ENCODE measurements at places on chromosomes 3 and 15.

DNA sequence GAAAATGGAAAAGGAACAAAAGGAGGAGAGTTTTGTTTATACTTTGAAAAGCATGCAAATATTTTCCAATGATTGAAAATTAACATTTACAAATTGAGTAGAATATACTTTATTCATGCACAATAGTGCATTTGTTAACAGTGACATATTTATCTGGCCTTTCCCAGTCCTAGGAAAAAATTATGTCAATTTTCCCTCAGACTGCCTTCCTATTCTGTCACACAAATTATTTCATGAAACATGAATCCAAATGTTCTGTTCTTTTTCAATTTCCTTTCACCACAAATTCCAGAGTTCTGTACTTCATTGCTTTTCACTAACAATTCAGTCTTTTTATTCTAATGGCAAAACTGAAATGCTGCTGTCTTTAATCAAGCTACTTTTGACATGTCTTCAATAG, 945.1 kb downstream of the ROBO1 start:
- no peak for DNase-seq

DNA sequence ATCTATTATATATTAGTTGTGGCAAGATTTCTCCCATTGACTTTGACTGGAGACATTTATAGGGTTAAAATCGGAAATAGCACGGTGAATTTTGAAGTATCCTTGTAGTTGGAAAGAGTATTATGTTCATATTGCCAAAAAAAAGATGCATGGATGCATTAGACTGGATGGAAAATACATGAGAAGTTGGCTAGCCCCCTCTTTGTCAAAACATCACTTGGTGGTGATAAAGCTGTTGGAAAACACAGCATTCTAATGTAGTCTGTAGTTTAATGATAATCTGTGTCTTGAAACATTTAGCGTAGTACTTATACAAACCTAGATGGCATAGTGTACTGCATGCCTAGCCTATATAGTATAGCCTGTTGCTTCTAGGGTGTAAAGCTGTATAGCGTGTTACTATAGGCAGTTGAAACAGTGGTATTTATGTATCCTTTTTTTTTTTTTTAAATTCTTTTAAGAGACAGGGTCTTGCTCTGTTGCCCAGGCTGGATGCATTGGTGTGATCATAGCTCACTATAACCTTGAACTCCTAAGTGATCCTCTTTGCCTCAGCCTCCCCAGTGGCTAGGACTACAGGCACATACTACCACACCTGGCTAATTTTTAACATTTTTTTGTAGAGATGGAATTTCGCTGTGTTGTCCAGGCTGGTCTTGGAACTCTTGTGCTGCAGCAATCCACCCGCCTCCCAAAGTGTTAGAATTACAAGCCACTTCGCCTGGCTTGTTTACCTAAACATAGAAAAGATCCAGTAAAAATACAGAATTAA, 21.8 kb downstream of the CTNNB1 start:
- no peak for DNase-seq

DNA sequence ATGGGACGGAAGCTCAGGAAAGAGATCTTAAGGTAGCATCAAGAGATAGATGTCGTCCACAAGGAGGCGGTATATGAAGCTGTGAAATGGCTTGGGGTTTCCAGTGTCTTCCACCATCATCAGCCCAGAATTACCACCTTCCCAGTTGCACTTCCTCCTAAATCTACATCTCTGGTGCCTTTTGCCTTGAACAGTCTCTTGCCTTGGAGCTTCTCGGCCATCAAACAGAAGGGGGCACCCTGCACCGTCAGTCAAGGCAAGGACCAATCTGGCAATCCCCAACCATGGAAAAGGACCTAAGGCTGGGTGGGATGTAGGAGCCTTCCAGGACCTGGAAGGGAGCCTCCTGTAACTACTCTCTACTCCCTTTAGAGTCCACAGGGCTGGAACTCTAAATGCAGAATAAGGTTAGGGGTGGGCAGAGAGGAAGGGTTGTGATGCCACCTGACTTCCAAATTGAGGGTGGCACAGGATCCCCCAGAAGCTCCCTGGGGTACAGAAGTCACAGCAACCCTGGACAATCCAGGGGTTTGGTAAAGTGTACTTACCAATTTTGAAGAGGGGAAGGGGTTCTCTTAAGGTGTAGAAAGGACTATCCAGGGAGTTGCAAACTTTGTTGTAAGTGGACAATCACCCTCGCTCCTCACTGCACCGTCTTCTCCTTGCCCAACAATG, 1.0 kb upstream of the RYR3 start:
- DNase-seq: no peak

DNA sequence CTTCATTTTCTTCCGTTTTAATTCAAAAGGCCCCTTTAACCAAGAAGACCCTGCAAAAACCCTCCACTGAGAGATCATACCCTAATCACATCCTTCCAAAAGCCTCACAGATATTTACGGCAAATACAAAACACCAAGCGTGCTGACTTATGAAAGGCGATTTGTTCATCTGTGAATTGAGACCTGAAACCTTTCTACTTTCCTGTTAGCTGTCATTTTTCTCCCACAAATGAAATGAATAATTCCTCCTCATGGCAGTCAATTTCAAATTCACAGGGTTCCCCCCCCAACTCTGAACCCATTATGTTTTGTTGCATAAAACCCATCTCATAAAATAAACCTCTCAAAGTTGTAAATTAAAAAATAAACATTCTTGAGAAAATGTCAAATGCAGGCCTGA, 149.6 kb downstream of the PDZRN3 start:
- DNase-seq: no peak

GRCh38 chr15:24633082-24633481, 42.5 kb upstream of the NPAP1 start:
- DNase-seq: no peak

- no peak for DNase-seq
Observed at GRCh38 chr3:24622696-24623225, 128.1 kb upstream of the THRB start.

- DNase-seq: no peak
Observed at GRCh38 chr3:9767418-9767817, 2.3 kb downstream of the CAMK1 start.

DNA sequence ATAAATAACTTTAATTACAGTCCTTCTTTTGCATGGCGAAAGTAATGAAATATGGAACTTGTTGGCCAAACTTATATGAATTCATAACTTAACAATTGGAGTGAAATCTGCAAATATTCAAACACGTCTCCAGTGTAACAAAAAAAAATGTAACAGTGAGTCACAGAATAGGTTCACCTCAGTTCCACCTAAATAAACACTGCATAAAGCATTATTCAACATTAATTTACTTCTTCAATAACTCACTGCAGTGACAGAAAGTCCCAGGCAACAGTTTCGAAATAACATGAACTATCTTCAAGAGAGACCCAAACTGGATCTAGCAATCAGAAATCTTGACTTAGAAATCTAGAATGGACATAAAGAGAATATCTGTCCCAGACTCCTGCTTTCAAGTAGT, 75.6 kb downstream of the GMNC start:
- DNase-seq: no peak

- DNase-seq: no peak
Observed at GRCh38 chr3:59480486-59480995, 430.7 kb upstream of the CFAP20DC start.

- no peak for DNase-seq
Observed at GRCh38 chr15:82314769-82315518, 34.3 kb downstream of the GOLGA6L10 start.

GRCh38 chr3:68957895-68958294, 25.5 kb upstream of the TAFA4 start:
- no peak for DNase-seq

DNA sequence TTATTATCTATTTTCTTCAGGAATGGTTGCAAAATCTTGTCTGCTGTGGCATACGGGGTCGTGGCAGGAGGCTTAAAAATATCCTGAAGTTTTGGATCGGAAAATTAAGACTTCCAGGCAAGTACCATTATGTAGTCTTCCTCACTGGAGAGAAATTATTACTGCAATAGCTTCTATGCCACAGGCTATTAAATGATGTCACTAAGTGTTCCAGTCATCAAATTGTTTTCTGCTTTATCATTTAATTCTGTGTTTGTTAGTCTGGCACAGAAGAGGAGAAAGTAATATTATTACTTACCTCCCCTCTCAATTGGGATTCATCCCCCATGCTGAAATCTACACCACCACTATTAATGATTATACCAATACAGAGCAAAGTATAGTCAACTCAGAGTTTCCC, 378.2 kb upstream of the ALCAM start:
- DNase-seq: no peak

GRCh38 chr3:70571696-70572095, 259.3 kb upstream of the MDFIC2 start:
- no peak for DNase-seq

- no peak for DNase-seq
Observed at GRCh38 chr3:30513374-30514152, 92.8 kb upstream of the TGFBR2 start.

- no peak for DNase-seq
Observed at GRCh38 chr15:33492434-33493052, 181.8 kb downstream of the RYR3 start.

- DNase-seq: no peak
Observed at GRCh38 chr3:4833471-4833870, 145.8 kb upstream of the BHLHE40 start.

- no peak for DNase-seq
Observed at GRCh38 chr3:172536505-172536904, 13.3 kb upstream of the TNFSF10 start.

GRCh38 chr15:68739390-68740080, 81.2 kb downstream of the ANP32A start:
- DNase-seq: no peak

DNA sequence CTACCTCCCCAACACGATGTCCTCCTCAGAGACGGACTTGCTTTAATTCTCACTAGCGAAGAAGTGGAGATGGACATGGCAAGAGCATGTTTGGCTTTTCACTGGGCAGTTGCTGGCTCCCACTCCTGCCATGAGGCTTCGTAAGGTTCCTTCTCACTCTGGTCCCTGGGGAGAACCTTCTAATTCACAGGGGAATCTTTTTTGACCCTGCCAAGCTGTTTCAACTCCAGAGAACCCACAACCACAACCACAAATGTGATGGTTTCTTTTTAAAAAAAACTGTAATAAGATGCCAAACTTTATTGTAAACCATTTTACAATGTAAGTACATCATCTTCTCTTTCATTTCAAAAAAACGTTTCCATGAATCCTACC, 1.6 kb upstream of the MUSTN1 start:
- DNase-seq: no peak

GRCh38 chr15:75431270-75431669, 20.2 kb downstream of the SIN3A start:
- DNase-seq: no peak

DNA sequence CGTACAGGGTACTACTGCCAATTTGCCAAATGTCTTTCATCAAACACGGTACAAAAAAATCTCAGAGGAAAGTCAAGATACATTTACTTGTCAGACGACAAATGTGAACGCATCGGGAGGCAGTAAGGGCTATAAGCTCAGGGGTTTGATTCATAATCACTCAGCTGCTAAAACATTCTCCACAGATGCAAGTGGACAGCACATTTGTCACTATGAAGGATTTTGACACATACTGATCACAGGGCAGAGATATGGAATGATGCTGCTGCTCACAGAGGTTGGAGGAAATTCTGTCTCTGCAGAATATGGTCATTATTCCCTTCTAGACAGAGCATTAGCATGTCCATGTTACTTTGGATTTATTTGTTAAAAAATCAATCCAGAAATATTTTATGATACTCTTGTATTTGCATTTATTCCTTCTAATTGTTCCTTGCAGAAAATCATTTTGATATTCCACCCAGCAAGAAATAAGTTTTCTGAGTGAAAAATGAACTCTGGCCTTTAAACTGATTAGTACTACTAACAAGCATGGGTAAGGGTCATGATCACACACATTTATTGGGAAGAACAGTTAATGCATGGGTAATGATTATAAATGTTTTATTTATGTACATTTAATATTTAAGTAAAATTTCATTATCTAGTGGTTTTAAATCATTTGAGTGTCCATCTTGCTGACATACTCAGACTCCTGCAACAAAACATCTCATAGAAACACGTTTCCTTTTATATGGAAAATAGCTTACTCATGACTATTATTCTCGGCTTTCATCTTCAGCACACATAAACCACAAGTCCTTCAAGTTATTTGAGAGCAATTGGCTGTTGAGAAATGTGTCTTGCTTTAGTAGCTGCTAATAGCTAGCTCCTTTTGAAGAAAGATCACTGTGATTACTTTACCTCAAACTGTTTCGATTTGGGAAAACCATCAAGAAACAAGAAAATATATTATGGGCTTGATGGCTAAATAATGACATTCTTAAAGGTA, 559.3 kb downstream of the MECOM start:
- no peak for DNase-seq

GRCh38 chr3:51967384-51968169, at the start of gene PCBP4:
Gene PCBP4, minus strand, starts transcription at chr3:51967454. Its CDS starts 6,214 bp downstream, at chr3:51961240.
- DNase-seq: no peak

DNA sequence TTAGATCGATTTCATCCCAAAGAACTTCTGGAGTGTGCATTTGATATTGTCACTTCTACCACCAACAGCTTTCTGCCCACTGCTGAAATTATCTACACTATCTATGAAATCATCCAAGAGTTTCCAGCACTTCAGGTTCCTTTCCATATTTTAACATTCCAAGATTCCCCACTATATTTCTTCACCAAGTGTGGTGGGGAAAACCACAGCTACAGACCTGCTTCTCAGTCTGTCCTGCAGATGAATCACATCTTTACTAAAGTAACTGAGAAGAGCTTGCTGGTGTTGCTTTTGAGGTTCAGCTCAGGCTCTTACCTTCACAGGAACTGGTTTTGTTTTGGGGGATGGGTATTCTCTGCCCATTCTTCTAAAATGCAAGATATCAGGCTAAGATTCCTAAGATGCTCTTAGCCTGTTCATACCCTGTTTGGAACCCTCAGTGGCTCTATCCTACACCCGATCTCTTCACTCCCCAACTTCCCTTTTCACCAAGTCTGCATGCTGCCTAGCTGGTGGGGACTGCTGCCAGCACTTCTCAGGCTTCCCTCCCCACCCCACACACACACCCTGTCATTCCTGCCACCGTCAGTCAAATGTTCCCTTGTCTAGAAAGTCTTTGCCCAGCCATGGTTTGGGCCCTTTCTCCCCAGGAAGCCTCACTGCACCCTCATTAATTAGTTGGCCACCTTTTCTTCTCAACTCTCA, 30.8 kb downstream of the SRP14 start:
- DNase-seq: no peak

GRCh38 chr15:70053001-70053715, 44.6 kb downstream of the TLE3 start:
- no peak for DNase-seq

DNA sequence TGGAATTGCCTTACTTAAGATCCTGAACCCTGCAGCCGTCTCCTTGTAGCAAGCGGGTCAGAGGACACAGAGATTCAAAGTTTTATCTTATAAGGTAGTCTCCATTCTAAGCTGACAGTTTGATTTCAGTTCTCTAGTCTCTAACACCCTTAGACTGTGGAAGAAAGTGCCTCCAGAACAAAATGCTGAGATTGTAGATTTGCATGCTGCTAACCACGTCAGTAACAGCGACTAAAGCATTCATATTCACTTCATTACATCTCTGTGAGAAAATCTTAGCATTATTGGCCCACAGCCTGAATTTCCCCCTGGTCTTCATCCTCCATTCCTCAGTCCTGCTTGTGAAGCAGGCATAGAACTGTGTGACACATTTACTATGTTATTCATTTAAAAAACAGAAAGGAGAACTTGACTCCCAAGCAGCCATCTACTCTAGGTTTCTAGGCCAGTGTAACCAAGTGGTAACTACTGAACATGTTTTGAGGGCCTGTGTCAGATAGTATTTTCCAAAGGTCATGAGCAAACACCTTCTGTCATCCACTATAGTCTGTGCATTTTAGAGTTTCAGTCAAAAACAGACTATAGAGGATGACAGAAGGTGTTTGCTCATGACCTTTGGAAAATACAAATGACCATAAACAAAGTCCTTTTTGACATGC, 27.4 kb downstream of the ARIH2 start:
- no peak for DNase-seq

All from stimulated activated CD4-positive, alpha-beta T cell treated with anti-CD3 and anti-CD28 coated beads, Interleukin-1b, Interleukin-23, amount 100 ng/mL, for 1 hour (primary cell).